ENCODE measurements at places on chromosomes 2 and 18. TPM values are rescaled to one million over a fixed set of nuclear protein-coding genes. Genes with fewer than 3 reads are reported as not detected.

DNA sequence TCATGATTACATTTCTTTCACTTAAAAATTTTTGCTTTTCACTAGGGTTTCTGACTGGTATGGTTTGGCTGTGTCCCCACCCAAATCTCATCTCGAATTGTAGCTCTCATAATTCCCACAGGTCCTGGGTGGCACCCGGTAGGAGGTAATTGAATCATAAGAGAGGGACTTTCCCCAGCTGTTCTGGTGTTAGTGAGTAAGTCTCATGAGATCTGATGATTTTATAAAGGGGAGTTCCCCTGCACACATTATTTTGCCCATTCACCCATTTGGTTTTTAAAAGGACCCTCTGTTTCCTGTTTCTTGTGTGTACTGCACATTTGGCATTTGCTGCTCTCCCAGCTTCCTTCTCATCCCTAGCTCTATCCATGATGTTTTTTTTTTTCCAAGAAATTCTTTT is 27.8 kb upstream of the NETO1 start:
- H3K27me3 ChIP-seq: no peaks in the 10 kb centered on the region
- H3K4me3 ChIP-seq: no peak overlapping the region
- H3K27ac ChIP-seq: no peak overlapping the region

DNA sequence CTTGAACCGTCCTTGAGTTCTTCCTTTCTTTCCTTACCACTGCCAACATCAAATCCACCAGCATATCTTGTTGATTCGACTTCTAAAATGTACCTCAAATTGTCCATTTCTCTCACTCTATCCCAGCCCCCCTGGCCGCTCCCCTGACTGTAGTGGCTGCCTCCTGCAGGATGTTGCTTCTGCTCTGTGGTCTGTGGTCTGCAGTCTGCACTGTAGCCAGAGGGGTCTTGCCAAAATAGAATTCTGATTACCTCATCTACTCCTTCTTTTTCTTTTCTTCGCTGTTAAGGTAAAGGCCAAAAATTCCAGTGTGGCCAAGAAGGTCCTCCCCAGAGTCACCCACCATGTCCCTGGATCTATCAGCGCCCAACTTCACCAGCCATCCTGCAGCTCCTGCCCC is 79.5 kb upstream of the ALPP start:
- H3K27ac ChIP-seq: no peak overlapping the region
- DNase-seq: no peak
- H3K4me3 ChIP-seq: no peak overlapping the region
- peaks cover 9% of the 10 kb centered on the region for H3K36me3 ChIP-seq
- H3K4me1 ChIP-seq: no peaks in the 10 kb centered on the region

- H3K4me1 ChIP-seq: no peaks in the 10 kb centered on the region
- H3K36me3 ChIP-seq: no peaks in the 10 kb centered on the region
- no peak overlapping the region for H3K4me3 ChIP-seq
These were observed 97.3 kb upstream of the MYCN start for GRCh38 chr2:15842758-15843666.

GRCh38 chr2:97982621-97983020 is 13.1 kb downstream of the TMEM131 start:
- no peaks in the 10 kb centered on the region for H3K36me3 ChIP-seq
- H3K27me3 ChIP-seq: no peaks in the 10 kb centered on the region
- DNase-seq: no peak
- H3K4me3 ChIP-seq: no peak overlapping the region
- peaks cover 17% of the 10 kb centered on the region for H3K4me1 ChIP-seq
- no peak overlapping the region for H3K27ac ChIP-seq

DNA sequence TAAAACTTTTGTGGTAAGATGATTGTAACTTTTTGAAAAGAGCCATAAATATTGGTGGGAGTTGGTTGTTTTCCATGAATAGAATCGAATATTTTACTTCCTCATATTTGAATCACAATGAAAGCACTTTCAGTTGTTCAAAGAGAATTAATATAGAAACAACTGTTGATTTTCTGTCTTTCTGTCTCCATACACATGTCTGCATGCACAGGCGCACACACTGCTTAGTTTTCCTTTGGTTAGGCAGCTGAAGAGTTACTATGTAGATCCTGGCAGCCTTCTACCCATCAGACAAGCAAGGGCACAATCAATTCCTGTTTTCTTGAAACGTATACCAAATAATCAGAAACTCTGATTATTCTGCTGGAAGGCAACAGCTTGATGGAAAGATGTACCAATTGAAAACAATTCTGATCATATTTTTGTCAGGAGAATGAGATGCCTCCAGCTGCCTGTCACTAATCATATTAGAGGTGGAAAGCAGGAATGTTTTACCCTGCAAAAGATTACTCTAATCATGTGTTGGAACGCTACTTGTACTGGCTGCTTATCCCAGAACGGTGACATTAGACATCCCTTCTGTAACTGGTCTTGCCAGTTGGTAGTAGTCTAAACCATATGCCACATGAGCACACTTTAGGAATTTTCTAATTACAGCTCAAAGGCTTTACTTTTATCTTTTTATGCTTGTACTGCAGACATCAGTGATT is 24.0 kb downstream of the SPATS2L start:
- no peaks in the 10 kb centered on the region for H3K36me3 ChIP-seq
- H3K27ac ChIP-seq: no peak overlapping the region
- peaks cover 20% of the 10 kb centered on the region for H3K4me1 ChIP-seq
- no peak overlapping the region for H3K4me3 ChIP-seq
- no peak for DNase-seq

- DNase-seq: no peak
- peaks cover 5% of the 10 kb centered on the region for H3K27me3 ChIP-seq
- no peak overlapping the region for H3K4me3 ChIP-seq
- no peak overlapping the region for H3K27ac ChIP-seq
- H3K4me1 ChIP-seq: no peaks in the 10 kb centered on the region
These were observed 58.9 kb upstream of the GATA6 start for GRCh38 chr18:22110461-22110924.

DNA sequence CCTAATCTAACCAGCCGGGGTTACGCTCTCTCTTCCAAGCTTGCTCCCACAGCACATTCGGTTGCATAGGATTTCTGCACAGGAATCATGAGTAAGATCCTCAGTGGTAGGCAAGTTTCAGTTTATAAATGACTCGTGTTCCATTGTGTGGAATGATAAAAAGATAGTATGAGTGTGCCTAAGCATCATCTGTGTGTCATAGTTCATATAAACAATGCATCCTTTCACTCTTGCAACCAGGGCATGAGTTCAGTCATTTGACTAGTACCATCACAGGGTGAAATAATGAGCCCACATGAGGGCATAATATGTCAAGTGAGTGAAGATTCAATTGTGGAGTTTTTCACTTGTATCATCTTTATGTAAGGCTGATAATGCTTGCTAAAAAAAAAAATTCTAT is 417.1 kb upstream of the CDH2 start:
- no peaks in the 10 kb centered on the region for H3K36me3 ChIP-seq
- H3K27ac ChIP-seq: no peak overlapping the region
- no peak overlapping the region for H3K4me3 ChIP-seq

DNA sequence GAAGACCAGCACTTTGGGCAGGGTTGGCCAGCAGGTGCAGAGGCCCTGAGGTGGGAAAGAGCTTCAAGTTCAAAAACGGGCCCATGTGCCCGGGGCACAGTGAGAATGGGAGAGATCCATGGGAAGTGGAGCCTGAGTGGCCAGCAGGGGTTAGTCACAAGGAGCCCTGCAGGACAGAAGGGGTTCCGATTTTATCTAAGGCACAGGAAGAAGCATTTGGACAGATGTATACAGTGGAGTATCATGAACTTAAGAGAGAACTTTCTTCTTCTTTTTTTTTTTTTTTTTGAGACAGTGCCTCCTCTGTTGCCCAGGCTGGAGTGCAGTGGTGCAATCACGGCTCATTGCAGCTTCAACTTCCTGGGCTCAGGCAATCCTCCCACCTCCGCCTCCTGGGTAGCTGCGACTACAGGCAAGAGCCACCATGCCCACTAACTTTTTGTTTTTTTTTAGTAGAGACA is 24.0 kb downstream of the WIPF1 start:
- no peaks in the 10 kb centered on the region for H3K27me3 ChIP-seq
- H3K4me3 ChIP-seq: no peak overlapping the region
- no peak overlapping the region for H3K27ac ChIP-seq
- H3K36me3 ChIP-seq: peaks cover 27% of the 10 kb centered on the region
- DNase-seq: no peak

DCDC2C gene
- total RNA-seq: not detected

WDR12 gene
- 27.3 TPM for total RNA-seq

IL36B gene
- 1.5 TPM for total RNA-seq

CNNM3 gene
- total RNA-seq: 28.3 TPM
